ENCODE measurements at places on chromosomes 4 and X.

DNA sequence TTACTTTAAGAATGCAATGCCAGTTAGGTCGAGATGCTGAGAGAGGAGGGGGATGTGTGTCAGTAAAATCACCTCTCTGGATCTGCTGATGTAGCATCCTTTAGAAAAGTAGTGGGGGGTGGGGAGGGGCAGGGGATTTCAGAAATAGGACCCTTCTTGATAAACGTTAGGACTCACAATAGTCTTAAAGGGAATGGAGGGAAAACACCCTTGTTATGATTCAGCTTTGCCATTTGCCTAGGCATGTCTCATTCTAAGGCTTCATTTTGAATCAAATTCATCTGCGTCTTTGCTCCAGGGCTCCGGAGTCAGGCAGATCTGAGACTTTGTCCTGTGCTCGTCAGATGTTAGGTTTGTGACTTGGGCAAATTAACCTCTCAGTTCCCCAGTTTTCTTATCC, 879 bp downstream of the SH2D1A start:
- peak; percentile 36 for DNase-seq

- DNase-seq: no peak
These were observed 802 bp downstream of the COX18 start for GRCh38 chr4:73068491-73069337.

GRCh38 chrX:16479206-16479869, 170.6 kb upstream of the S100G start:
- DNase-seq: no peak

DNA sequence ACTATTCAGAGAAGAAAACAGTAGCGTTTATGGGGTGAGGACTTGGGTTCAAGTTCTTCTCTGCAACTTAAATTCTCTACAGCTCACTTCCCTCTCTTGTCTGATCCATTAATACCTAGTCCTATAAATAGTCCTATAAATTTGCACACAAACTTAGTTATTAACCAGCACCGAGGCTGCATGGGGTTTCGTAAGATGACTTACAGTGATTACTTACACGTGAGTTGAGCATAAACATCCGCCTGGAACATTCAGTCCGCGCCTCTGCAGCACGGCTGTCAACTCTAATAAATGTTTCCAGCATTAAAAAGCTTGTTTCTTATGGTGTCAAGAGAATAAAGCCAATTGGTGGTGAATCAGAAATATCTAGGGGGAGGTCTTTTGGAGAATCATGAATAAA, 103.0 kb upstream of the ENPP6 start:
- DNase-seq: no peak
